Stimulated activated CD8-positive, alpha-beta memory T cell treated with anti-CD3 and anti-CD28 coated beads, Interleukin-15, amount 100 ng/mL, for 4 hours (primary cell): ENCODE measurements at places on chromosomes 7 and 10.

- DNase-seq, result no peak
Observed at GRCh38 chr10:43024524-43024923, 52.3 kb upstream of the RET start.

GRCh38 chr10:17046989-17047388, 82.6 kb downstream of the CUBN start:
- no peak for DNase-seq

DNA sequence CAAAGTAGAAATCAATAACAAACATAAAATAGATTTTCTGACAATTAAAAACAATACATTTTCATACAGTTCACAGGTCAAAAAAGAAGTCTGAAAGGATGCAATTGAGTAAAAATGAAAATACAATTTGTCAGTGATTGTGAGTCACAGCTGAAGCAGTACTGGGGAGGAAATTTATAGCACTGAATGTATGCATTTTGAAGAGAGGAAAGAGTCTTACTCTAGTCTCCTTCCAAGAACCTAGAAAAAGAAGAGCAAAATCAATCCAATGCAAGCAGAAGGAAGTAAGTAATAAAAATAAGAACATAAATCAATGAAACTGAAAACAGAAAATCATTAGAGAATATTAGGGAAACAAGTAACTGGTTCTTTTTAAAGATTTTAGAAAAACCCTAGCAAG, 507.2 kb upstream of the IGFBP3 start:
- no peak for DNase-seq

GRCh38 chr7:104111271-104111670, 96.5 kb downstream of the ORC5 start:
- DNase-seq, result no peak

- no peak for DNase-seq
Observed at GRCh38 chr10:111113238-111113960, 36.6 kb downstream of the ADRA2A start.

- no peak for DNase-seq
Observed at GRCh38 chr10:133151543-133151972, 8.5 kb upstream of the KNDC1 start.

GRCh38 chr10:12849319-12850181, 152.0 kb downstream of the CCDC3 start:
- DNase-seq, result no peak

- DNase-seq, result no peak
Observed at GRCh38 chr7:28626221-28626620, 213.9 kb downstream of the CREB5 start.

GRCh38 chr7:130960208-130960988, 226.4 kb upstream of the KLF14 start:
- DNase-seq, result no peak
